Stimulated activated CD8-positive, alpha-beta memory T cell treated with anti-CD3 and anti-CD28 coated beads, Interleukin-2, amount 100 ng/mL, for 48 hours (primary cell): ENCODE measurements at places on chromosomes 5 and 9.

DNA sequence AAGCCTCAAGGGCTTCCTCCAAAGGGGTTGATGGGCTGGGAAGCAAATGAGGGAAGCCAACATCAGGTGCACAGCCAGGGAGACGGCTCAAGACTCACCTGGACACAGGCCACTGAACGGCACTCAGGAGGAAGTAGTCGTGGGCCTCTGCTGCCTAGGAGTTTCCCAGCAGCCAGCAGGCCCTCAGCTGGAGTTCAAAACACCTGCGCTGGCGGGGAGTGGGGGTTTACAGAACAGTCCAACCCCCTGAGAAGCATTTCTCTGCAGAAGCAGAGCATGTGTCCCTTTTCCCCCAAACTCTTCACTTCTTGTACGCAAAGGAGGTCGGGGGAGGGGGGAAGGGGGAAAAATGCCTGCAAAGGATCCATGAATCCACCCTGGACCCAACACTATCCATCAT is 2.3 kb downstream of the WHRN start:
- no peak for DNase-seq

- DNase-seq: no peak
These were observed 30.3 kb upstream of the SNAPC3 start for GRCh38 chr9:15392363-15392762.

- DNase-seq: no peak
These were observed 98.7 kb downstream of the RAPGEF6 start for GRCh38 chr5:131536211-131536826.

GRCh38 chr5:2241842-2242241 is 359.1 kb upstream of the IRX4 start:
- DNase-seq: no peak

DNA sequence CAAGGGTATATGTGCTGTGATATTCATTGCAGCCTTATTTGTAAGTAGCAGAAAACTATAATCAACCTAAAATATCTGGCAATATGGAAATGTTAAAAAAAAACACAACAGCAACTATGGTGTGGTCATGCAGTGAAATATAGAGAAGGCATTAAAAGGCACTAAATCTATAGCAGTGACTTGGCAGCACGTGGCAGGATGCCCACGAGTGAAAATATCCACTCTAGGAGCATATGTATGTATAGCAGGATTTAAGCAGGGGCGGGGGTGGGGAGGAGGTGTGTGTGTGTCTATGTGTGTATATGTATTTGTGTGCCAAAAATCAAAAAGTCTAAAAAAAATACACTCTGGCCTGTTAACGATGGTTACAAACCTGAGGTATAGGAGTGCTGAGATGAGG is 115.6 kb downstream of the RPS23 start:
- no peak for DNase-seq

DNA sequence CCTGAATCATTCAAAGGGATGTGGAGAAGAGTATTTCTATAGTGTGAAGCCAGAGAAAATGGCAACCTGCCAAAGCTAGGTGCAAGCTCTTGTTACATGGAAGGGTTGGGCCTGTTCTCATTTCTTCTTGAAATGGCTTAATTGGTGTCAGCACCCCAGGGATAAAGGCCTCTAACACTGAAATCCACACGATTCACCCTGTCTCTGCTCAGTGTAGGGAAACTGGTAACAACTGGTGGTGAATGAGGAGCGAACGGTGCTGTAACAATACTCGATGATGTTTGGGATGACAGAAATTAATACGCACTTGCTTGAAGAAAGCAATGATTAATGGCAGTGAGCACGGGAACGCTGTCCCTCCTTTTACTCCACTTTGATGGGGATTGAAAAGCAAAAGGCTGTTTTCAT is 16.2 kb downstream of the PBX3 start:
- DNase-seq: no peak

DNA sequence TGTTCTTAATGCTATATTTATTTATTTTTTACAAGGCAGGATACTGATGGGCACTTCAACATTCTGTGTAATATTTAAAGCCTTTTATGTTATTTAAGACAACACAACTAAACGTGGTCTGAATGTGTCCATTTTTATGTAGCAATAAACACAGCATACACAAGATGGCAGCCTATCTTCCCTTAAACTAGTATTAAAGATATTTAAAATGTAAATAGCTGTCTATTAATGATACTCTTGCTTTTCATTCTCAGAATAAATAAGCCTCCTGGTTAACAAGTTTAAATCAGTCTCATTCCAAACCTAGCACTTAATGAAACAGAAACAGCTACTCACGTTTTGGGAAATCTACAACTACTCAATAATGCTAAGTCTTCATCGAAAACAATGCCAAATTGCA is 315.7 kb downstream of the MCTP1 start:
- DNase-seq: no peak

DNA sequence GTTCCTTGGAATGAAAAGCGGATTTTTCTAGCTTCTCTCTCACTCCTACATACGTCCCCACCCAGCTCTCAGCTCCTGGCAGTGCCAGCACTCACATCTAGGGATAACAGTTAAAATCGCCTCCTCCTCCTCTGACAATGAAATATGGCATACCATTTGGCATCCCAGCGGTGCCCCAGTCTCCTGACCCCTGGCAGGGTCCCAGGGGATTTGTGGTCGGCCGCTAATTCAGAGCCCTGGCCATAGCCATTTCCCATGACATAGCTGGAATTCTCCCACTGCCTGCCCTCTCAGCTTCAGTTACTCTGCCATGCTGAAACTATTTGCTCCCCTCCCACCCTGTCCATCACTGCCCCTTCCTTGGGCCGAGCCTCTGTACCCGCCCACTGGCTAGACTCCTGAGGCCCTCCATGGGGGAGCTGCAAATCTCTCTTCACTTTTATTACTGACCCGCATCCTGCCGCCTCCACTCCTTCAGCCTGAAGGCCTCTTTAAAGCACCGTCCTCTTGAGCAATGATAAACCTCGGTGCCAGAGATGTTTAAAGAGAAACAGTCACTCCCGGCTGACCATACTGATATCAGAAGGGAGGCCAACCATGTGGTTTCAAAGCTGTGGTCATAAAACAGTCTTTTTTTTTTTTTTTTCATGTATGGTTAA is 139.8 kb downstream of the SLIT3 start:
- no peak for DNase-seq

GRCh38 chr9:106577121-106577520 is 285.8 kb upstream of the ZNF462 start:
- no peak for DNase-seq

- no peak for DNase-seq
These were observed 831 bp downstream of the RMRP start for GRCh38 chr9:35656831-35657545.
